ENCODE measurements at places on chromosomes 2 and 18.

DNA sequence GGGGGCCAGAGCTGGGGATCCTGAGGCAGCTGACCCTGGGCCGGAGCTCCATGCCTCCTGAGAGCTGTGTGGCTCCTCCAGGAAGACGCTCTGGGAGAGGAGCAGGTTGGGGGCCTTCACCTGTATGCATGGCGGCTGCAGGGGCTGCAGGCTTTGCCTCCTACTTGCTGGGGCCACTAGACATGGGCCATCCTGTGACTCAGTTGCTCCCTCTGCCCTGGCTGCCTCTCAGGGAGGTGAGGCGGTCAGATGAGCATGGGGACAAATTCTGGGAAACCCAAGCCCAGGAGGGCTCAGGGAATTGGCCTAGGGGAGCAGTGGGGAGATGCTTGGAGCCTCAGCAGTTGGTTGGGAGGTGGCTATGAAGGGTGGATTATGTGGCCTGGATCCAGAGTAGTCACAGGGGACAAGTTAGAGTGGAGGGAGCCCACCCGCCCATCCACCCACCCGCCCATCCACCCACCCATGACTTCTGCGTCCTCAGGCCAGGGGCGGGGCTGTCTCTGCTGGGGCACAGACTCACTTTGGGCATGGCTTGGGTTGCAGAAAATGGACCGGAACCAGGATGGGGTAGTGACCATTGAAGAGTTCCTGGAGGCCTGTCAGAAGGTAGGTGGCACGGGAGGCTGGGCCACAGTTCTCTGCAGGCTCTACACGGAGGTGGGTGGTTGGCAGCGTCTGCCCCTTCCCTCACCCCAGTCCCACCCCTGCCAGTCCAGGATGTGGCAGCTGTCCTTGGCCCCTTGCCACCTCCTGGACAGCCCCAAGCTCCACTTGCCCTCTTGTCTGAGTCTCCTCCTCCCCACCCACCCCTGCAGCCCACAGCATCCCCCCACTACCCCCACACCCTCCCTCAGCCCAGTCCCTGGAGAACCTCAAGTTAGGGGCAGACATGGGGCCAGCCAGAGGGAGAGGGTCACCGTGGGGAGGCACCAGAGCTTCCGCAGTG, 19.5 kb upstream of the FAHD2A start:
- DNase-seq: no peak

GRCh38 chr2:142130111-142131009, 456 bp downstream of the LRP1B start:
- peak; percentile 46 for DNase-seq

- DNase-seq: no peak
Measured at GRCh38 chr18:42338683-42339082, 383.6 kb downstream of the PIK3C3 start.

- no peak for DNase-seq
Measured at GRCh38 chr2:225806105-225806504, 406.6 kb downstream of the NYAP2 start.

DNA sequence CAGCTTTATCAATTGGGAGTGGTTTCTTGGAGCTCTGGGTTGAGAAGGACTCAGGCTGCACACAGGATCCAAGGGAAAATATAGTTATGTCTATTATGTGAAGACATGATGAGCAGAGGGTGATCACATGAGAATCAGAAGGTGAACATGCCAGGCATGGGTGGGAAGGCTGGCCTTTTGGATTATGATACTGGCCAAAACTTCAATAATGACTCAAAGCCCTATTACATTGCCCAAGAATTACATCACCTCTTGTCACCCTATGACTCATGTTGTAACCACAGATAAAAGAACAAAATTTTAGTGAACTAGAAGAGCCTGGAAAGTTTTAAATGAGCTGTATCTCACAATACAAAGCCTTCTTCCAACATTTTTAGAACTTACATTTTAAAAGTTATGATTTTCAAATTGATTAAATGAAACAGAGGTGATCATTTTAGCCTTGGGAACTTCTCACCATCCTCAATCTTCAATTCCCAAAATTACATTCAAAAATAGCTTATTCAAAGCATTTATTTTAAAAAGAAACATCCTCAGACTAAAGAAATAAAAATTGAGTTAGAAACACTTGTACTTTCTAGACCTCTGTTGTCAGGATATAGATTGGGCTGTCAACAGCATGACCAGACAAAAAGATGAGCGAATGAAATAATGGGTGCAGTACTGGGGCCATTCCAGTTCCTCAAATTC, 428.3 kb downstream of the MBD2 start:
- DNase-seq: no peak

Measured in BE2C (cell line).